Astrocyte of the hippocampus (primary cell): ENCODE measurements at places on chromosomes 3 and 15.
A peak's percentile ranks its signal among the peaks of the same experiment; 100 is the strongest.

DNA sequence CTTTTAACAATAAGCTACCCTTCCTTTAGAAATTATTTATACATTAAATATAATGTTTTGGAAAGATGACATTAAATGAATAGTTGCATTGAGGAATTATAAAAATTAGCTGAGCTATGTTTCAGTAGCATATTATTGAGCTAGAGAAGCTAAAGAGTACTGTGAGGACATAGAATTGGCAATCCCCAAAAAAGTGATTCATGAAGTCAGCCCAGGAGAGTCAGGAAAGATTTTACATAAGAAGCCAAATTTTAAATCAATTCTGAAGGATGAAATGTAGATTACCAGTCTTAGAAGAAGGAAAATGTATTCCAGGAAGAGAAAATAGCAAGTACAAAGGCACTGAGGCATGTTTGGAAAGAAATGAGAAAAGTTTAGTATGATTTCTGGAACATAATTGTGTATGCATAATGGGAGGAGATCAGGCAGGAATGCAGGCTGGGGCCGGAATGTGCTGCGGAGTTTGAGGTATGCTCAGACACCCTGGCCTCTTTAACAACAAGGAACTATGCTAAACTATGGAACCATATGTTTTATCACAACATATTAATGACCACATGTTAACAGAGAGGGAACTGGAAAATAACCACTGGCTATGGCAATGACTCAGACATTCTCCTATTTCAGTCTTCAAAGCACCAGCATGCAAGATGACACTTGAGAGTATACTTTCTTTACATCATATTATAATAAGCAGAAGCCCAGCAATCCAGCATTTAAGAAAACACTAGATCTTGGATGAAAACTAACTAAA lies 103.3 kb upstream of the COL8A1 start:
- peak; percentile 45 for DNase-seq

GRCh38 chr3:192022412-192022811 lies 561.4 kb downstream of the PYDC2 start:
- DNase-seq: peak; percentile 78

DNA sequence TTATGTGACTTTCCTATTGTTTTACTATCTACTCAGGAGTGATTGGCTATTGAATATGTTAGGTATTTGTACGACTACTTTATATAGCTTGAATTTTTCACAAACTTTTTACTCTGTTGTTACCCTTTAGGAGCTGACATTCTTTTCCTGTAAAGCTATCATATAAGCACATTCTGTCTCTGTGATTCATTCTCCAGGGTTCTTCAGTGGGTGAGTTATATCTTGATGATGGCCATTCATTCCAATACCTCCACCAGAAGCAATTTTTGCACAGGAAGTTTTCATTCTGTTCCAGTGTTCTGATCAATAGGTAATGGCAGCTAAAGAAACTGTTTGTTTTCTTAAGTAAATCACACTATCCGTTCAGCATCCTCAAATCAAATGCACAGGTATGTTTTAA lies 10.1 kb upstream of the CAPN3 start:
- peak; percentile 21 for DNase-seq

GRCh38 chr15:85404918-85405866 lies 24.8 kb downstream of the AKAP13 start:
- peak; percentile 61 for DNase-seq

- no peak for DNase-seq
Observed at GRCh38 chr3:138842483-138843188, 7.9 kb upstream of the PIK3CB start.

- DNase-seq: no peak
Observed at GRCh38 chr3:38583688-38584087, 65.8 kb downstream of the SCN5A start.

GRCh38 chr15:95770196-95770595 lies 560.3 kb upstream of the NR2F2 start:
- peak; percentile 69 for DNase-seq

DNA sequence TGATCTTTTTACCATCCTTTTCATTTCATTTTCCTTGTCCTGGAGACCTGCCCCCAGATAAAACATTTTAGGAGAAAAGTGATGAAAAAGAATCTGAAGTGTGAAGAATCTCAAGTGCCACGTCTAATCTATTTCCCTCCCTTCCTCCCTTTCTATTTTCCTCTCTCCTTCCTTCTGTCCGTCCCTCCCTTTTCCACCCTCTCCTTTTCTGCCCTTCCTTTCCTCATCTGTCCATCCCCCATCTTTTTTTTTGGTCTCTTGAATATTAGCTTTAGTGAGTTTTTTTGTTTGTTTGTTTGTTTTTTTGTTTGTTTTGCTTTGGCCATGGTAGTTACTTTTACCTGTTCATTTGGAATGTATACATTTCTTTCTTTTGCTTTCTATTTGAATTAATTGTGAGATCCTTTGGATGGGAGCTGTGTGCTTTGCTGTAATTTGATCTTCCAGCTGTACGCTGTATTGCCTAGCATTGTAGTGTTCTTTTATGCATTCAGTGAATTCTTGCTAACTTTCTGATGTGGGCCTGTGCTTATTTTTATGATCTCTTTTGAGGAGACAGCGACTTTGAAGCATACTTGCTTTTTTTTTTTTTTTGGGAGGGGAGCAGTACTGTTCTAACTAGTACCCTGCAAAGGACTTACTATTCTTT lies 19.2 kb downstream of the CDIN1 start:
- peak; percentile 21 for DNase-seq

- DNase-seq: peak; percentile 57
Observed at GRCh38 chr3:141305436-141305835, 62.9 kb upstream of the ZBTB38 start.

- DNase-seq: no peak
Observed at GRCh38 chr3:41836360-41837134, 125.4 kb downstream of the ULK4 start.

- no peak for DNase-seq
Observed at GRCh38 chr3:68360492-68360891, 571.9 kb downstream of the TAFA4 start.
